ENCODE measurements at places on chromosomes 6 and 20. TPM values are rescaled to one million over a fixed set of nuclear protein-coding genes. Genes with fewer than 3 reads are reported as not detected.

DNA sequence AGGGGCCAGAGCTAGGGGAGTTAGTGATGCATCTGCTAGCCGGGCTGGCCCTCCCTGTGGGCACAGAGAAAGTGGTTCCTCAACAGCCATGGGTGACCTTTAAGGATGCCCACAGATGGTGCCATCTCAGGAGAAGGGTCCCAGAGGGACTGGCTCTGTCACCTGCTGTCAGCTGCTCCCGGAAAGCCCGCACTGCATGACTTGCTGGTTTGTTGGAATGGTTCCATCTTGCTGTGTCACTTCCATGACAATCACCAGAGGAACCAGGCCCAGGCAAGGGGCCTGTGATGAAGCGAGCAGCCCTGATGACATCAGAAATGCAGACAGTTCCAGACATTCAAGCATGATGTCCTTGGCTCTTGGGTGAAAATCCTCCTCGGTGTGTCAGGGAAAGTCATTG, 125.2 kb downstream of the PHACTR3 start:
- no peak for DNase-seq

GRCh38 chr20:39524371-39524911, 562.3 kb downstream of the DHX35 start:
- DNase-seq = no peak

- DNase-seq = no peak
Measured at GRCh38 chr6:129346964-129347363, 363.0 kb downstream of the ARHGAP18 start.

Gene MEI4
- 0.44 TPM for total RNA-seq

DNA sequence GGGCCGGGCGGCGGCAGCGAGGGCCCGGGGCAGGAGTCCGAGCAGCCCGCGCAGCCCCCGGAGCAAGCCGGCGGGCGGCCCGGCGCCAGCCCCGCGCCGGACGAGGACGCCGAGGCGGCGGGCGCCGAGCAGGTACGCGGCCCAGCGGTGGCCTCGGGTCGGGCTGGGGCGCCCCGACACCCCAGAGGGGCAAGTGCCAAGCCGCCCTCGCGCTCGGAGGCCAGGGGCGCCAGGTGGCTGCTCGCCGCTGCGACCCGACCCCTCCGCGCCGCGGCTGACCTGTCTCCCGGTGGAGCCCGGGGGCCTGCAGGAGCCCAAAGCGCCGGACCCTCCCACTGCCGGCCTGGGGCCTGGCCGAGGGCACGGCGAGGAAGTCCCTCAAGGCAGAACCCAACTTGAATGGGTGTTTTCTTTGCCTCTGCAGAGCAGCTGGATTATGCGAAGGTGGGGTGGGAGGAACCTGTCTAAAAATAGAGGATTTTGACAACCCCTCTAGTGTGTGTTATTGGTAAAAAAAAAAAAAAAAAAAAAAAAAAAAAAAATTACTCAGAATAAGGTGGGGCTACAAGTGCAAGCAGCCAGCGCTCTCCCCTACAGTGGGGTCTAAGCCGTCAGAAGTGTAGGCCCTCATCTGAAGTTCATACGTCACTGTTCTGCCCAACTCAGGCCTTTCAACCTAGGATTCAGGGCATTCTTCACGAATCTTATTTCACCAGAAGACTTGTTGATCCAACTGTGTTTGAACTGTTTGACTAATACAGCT, 609 bp downstream of the OGFRL1 start:
- peak; percentile 36 for DNase-seq

- DNase-seq = no peak
Measured at GRCh38 chr6:148709577-148709976, 37.3 kb upstream of the UST start.

Gene RFX6
- total RNA-seq = not detected

Gene NCOA6
- 76.0 TPM for total RNA-seq

DNA sequence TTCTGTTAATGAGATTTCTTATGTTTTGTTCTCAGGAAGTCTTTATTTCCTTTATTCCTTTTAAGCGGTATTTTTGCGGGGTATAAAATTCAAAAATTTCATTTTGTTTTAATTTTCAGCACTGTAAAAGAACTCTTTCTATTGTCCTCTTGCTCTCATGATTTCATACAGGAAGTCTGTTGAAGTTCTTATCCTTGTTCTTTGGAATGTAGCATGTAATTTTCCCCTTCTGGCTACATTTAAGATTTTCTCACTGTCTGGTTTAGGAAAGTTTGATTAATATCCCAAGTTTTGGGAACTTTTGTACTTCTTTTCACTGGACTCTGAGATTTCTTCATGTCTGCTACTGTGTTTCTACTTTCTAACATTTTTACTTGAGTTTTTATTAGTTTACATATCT, 581.4 kb upstream of the GJE1 start:
- no peak for DNase-seq

DNA sequence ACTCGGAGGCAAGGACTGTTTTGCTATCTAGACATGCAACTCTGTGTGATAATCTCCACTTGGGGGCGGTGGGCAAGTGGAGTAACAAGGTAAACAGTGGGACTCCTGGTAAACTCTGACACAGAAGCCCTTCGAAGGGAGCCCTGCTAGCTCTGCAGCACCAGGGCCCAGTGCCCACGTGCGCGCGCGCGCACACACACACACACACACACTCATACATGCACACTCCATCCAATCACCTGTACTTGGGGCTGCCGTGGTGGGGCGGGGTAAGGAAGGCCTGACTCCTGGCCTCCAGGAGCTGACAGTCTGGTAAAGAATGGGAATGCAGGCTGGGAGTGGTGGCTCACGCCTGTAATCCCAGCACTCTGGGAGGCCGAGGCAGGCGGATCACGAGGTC, 36.4 kb downstream of the TAF4 start:
- DNase-seq = no peak

- DNase-seq = peak; percentile 18
Measured at GRCh38 chr6:153790876-153791473, 248.1 kb upstream of the OPRM1 start.

- no peak for DNase-seq
Measured at GRCh38 chr20:44034965-44035635, 120.4 kb downstream of the TOX2 start.

Gene XKR7
- 4.5 TPM for total RNA-seq

Gene ADAM33
- 3.0 TPM for total RNA-seq

DNA sequence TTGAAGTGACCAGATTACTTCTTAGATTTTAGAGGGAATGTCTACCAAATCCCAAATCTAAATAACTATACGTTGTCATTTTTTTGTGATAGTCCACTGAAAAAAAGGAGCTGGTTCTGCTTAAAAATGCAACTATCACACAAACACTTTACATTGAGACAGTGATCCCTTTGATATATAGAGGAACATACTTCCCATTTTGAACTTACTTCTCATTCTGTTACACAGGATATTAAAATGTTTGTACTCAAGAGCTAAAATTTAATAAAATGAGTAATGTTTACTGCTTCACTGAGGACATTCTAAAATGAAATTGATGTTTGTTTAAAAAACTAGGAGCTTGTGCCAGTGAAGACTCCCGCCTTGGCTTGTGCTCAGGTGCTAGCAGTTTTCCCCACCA, 174.1 kb downstream of the CARMIL1 start:
- DNase-seq = no peak

- DNase-seq = no peak
Measured at GRCh38 chr6:36622901-36623546, 28.9 kb downstream of the SRSF3 start.

- DNase-seq = no peak
Measured at GRCh38 chr6:8993111-8993510, 557.8 kb upstream of the SLC35B3 start.

DNA sequence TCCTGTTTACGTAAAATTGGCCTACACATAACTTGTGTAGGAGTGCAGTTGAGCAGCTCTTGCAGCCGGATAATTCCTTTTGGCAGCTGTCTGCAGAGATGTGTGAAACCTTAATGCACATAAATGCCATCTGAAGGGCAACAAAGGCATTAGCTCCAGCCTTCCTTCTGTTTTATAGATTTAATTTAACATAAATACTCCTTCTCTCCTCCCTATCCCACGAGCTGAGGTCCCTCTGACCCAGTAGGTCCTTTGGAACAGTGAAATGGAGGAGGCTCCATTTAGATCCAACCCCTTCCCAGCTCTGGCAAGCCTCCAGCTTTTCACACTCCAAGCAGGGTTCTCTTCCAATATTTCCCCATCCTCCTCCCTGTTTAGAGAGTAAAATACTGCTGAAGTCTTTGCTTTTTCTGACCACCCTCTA, 6.5 kb downstream of the PLEKHG1 start:
- no peak for DNase-seq

Gene NANP
- 9.0 TPM for total RNA-seq
